Activated CD4-positive, alpha-beta memory T cell treated with anti-CD3 and anti-CD28 coated beads, Interleukin-2, amount 10 ng/mL, durations not matched to agents 7 days and 5 days (primary cell): ENCODE measurements at places on chromosomes 7 and 10. TPM values are rescaled to one million over a fixed set of nuclear protein-coding genes. Genes with fewer than 3 reads are reported as not detected.

Gene KLLN
- 0.95 TPM for total RNA-seq

Gene FXYD4
- total RNA-seq = not detected

Gene NSMCE4A
- total RNA-seq = 54.7 TPM

Gene C10orf105
- 0.25 TPM for total RNA-seq

Gene PDE6C
- not detected for total RNA-seq

Gene APBB1IP
- total RNA-seq = 80.9 TPM

Gene ZSCAN21
- total RNA-seq = 6.9 TPM

- H3K27ac ChIP-seq = no peak overlapping the region
- no peaks in the 10 kb centered on the region for H3K27me3 ChIP-seq
- no peak overlapping the region for H3K4me3 ChIP-seq
- no peaks in the 10 kb centered on the region for H3K36me3 ChIP-seq
Observed at GRCh38 chr7:2015251-2015871, 217.4 kb downstream of the MAD1L1 start.

DNA sequence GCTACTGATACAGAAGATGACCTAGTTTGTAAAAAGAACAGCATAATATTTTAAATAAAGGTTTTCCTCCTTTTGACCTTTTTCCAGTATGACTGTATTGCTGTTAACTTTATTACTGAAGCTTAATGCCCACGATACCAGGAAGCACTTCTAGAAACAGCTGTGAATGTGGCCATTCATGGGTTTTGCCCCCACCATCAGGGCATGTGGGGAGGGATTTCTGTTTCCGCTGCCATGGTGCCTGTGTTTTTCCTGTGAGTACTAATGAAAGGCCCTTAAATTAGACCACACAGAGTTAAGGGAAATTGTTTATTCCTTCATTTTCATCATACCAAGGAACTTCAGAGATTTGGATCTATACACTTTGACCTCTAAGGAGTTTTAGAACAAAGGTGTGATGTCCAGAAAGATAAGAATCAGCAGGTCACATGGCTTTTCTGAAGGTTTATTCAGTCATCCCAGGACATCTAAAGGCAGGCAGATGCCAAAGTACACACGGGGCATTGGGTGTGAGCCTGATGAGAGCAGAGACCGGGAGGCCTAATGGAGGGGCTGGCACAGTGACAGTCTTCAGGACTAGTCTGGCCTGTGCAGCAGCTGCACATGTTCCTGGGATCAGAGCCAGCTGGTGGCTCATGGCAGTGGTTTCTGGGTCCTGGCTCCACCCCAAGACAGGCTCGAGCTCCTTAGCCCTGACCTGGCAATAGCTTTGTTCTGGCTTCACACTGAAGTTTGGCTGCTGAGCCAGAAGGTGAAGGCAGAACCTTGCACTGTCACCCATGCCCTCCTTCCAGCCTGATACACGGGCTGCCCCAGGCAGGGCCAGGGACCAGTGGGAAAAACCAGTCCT, 190.9 kb downstream of the REEP3 start:
- peaks cover 2% of the 10 kb centered on the region for H3K27me3 ChIP-seq
- peaks cover 3% of the 10 kb centered on the region for H3K36me3 ChIP-seq
- H3K27ac ChIP-seq = no peak overlapping the region

- peaks cover 11% of the 10 kb centered on the region for H3K4me1 ChIP-seq
- H3K27ac ChIP-seq = no peak overlapping the region
- H3K36me3 ChIP-seq = peaks cover 10% of the 10 kb centered on the region
- H3K27me3 ChIP-seq = no peaks in the 10 kb centered on the region
Observed at GRCh38 chr7:37234928-37235327, 213.7 kb downstream of the ELMO1 start.

- no peaks in the 10 kb centered on the region for H3K36me3 ChIP-seq
- peaks cover 6% of the 10 kb centered on the region for H3K4me1 ChIP-seq
- H3K27ac ChIP-seq = no peak overlapping the region
- no peak overlapping the region for H3K4me3 ChIP-seq
- DNase-seq = no peak
Observed at GRCh38 chr10:29540016-29540415, 94.8 kb downstream of the SVIL start.

GRCh38 chr7:33922820-33923219, 17.5 kb downstream of the BMPER start:
- no peaks in the 10 kb centered on the region for H3K36me3 ChIP-seq
- DNase-seq = no peak
- H3K27me3 ChIP-seq = peaks cover 1% of the 10 kb centered on the region
- no peaks in the 10 kb centered on the region for H3K4me1 ChIP-seq

DNA sequence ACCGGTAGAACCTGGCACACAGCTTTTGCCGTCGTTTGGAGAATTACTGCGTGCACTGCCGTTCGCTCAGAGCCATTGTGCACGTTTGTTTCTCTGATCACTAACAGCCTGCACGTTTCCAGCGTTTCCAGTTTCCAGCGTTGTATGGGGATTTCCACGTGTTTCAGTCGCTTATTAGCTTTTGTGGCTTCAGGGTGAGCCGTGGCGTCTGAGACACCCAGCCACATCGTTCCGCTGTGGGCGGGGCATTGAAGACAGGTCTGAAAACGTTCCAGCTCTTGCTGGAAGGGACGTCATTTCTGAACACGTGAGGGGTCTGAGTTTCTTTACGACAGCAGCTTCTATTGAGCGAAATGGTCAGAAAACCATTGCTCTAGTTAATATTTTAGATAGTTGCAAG, 164.8 kb downstream of the DNAJB6 start:
- DNase-seq = peak; percentile 35
- peaks cover 32% of the 10 kb centered on the region for H3K4me1 ChIP-seq
- no peak overlapping the region for H3K4me3 ChIP-seq
- no peak overlapping the region for H3K27ac ChIP-seq

DNA sequence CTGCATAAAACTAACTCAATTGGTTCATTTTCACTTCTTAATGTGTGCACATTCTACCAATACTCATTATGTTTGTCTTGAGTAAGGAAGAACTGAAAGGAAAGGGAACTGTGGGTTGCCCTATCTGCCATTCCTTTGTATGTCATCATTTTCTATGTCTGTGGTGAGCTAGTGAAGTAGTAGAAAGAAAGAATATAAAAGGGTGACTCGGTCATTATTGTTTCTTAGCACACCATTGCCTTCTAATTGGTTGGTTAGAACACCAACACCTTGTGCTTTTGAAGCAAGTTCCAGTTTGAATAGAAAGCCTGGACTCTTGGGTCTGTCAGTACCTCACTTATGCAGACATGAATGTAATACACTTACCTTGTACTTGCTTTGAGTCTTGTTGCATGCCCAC, 64.3 kb upstream of the MDFIC start:
- H3K27ac ChIP-seq = no peak overlapping the region
- H3K27me3 ChIP-seq = no peaks in the 10 kb centered on the region
- H3K4me3 ChIP-seq = no peak overlapping the region
- H3K4me1 ChIP-seq = no peaks in the 10 kb centered on the region
- no peaks in the 10 kb centered on the region for H3K36me3 ChIP-seq

DNA sequence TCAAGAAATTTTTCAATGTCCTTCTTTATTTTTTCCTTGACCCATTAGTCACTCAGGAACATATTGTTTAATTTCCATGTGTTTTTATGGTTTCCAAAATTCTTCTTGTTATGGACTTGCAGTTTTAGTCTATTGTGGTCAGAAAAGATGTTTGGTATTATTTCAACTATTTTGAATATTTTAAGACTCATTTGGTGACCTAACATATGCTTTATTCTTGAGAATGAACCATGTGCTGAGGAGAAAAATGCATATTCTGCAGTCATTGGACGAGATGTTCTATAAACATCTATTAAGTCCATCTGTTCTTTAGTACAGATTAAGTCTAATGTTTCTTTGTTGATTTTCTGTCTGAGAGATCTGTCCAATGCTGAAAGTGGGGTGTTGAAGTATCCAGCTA, 42.3 kb upstream of the MDFIC start:
- no peak overlapping the region for H3K4me3 ChIP-seq
- no peak for DNase-seq
- H3K36me3 ChIP-seq = no peaks in the 10 kb centered on the region
- no peaks in the 10 kb centered on the region for H3K27me3 ChIP-seq

DNA sequence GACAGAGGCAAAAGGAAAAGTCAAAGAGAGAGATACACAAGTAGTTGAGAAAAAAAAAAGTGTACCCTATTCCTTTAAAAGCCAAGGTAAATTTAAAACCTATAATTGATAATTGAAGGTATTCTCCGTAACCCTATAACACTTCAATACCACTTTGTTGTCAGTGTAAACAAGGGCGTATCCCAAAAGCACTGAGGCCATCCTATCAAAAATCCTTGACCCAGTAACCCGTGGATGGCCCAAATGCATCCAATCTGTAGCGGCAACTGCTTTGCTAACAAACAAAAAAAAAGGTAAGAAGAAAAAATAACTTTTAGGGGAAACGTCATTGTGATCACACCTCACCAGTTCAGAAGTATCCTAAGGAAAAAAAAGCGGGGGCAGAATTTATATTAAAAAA, 5.1 kb upstream of the NAPEPLD start:
- H3K36me3 ChIP-seq = peaks cover 6% of the 10 kb centered on the region
- no peaks in the 10 kb centered on the region for H3K27me3 ChIP-seq
- no peak overlapping the region for H3K27ac ChIP-seq
- H3K4me1 ChIP-seq = peaks cover 39% of the 10 kb centered on the region
- no peak for DNase-seq

DNA sequence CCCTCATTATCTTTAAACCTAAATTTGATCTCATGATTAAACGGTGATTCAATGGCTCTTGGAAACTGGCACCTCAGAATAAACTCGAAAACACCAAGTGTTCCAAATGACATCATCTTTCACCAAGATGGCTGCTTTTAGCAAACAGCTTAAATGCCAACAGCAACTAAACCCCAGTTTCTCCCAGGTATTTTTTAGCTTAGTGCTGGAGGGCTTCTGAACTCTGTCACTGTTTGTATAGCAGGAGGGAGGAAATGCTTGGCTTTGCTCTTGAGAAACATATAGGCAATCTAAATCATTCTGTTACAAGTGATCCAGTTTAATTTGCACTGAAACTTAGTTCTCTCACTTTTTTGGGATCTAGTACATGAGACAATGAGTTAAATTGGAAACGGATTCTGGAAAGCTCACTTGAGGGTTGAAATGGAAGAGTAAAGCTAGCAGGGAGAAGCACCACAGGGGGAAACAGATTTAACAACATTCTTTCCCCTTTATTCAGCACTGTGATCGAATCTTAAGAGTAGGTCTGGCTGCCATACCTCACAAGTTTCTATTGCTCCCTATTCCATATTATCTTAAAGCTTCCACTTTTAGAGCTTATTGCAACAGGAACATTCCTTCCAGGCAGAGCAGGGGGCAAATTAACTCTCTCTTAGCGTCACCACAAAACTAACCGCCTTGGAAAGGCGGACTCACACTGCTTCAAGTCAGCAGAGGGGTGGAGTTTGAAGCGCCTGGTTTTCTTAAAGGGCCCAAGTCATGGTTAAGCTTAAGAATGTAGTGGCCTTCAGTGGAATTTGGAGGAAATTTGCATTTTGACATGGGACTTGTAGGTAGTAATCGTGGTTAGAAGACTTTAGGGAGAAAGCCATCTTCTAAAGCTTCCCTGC, 1.8 kb upstream of the CCDC6 start:
- DNase-seq = peak; percentile 63
- peaks cover 43% of the 10 kb centered on the region for H3K4me1 ChIP-seq
- H3K27me3 ChIP-seq = no peaks in the 10 kb centered on the region
- peak overlapping the region; percentile 97 for H3K27ac ChIP-seq

DNA sequence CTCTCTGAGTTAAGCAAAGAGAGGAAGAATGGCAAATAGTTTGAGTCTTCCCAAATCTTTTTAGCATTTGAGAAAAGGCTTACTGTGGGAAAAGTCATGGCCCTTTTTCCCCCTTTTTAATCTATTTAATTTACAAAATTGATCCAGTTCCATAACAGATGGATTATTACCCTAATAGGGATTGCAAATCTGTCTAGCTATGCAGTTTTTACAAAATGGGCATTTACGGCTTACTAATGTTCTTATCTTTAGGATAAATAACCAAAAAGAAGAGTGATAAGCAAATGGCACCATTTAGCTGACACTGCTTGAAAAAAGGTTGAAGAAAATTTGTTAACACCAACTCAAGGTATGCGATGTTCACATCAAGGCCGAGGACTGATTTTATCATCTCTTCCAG, 169.7 kb downstream of the SKAP2 start:
- no peak for DNase-seq
- no peak overlapping the region for H3K27ac ChIP-seq
- H3K27me3 ChIP-seq = peaks cover 5% of the 10 kb centered on the region
- H3K4me3 ChIP-seq = no peak overlapping the region
- no peaks in the 10 kb centered on the region for H3K36me3 ChIP-seq

DNA sequence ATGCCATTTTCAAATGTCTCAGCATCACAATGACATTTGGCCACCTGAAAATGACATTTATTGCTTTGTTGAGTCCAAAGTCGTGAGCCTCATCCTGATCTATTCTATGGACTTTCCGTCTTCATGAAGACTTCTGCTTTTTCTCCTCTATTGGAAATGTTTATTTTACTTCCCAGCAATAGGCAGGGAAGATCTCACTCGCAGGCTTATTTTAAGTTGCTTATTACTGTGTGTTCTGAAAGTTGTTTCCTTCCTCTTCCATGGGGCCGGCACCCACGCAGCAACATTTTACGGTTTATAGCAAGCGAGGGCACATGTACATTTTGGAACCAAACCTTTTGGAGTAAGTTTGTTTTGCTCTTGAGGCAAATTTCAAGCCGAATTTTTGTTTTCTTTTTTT, 221.0 kb upstream of the KLF6 start:
- peaks cover 14% of the 10 kb centered on the region for H3K27me3 ChIP-seq
- H3K4me3 ChIP-seq = no peak overlapping the region
- no peak for DNase-seq
- peaks cover 7% of the 10 kb centered on the region for H3K4me1 ChIP-seq

GRCh38 chr10:62620491-62620890, 184.0 kb upstream of the ADO start:
- H3K27ac ChIP-seq = no peak overlapping the region
- H3K36me3 ChIP-seq = no peaks in the 10 kb centered on the region
- H3K4me3 ChIP-seq = no peak overlapping the region
- peaks cover 27% of the 10 kb centered on the region for H3K4me1 ChIP-seq

GRCh38 chr7:159031135-159031701, 113.4 kb downstream of the VIPR2 start:
- no peak overlapping the region for H3K4me3 ChIP-seq
- peak; percentile 1 for DNase-seq
- no peak overlapping the region for H3K27ac ChIP-seq
- H3K27me3 ChIP-seq = peaks cover 17% of the 10 kb centered on the region
- no peaks in the 10 kb centered on the region for H3K36me3 ChIP-seq

- H3K27me3 ChIP-seq = peaks cover 16% of the 10 kb centered on the region
- no peak overlapping the region for H3K4me3 ChIP-seq
- no peaks in the 10 kb centered on the region for H3K36me3 ChIP-seq
Observed at GRCh38 chr10:49762566-49762877, 399 bp upstream of the OGDHL start.

DNA sequence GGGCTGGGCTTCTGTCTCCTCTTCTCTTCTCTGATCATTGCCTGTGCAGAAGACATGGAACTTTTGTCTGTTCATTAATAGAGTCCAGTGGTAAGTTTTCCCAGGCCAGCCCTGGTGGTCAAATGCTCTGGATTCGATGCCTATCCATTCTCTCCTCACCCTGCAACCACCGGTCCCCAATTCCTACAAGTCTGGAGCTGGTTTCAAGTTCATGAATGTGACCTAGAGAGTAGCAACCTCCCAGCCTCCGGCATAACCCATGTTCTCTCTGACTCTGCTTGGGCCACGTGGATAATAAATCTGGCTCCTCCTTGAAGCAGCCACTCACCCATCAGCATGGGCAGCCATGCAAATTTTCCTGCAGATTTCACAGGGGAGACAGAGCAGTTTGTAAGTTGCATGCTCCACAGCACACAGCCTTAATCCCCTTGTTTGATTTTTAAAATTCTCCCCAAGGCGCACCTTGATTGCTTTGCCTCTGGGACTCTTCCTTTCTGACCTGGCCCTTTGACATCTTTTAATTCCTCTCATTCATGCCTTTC, 37.3 kb upstream of the PDZD8 start:
- peaks cover 15% of the 10 kb centered on the region for H3K27me3 ChIP-seq
- H3K36me3 ChIP-seq = no peaks in the 10 kb centered on the region
- no peaks in the 10 kb centered on the region for H3K4me1 ChIP-seq
- no peak for DNase-seq
- no peak overlapping the region for H3K4me3 ChIP-seq
- no peak overlapping the region for H3K27ac ChIP-seq
